ENCODE measurements at places on chromosomes 5 and 9. TPM values are rescaled to one million over a fixed set of nuclear protein-coding genes. Genes with fewer than 3 reads are reported as not detected.

Gene PCDHB4
- 0.06 TPM for total RNA-seq

Gene ARHGEF28
- total RNA-seq = 11.6 TPM

Gene BAAT
- 0.31 TPM for total RNA-seq

Gene CNTNAP3
- total RNA-seq = 8.0 TPM

Gene LCN10
- 0.14 TPM for total RNA-seq

Gene SLC34A1
- total RNA-seq = not detected

Gene C5
- 11.3 TPM for total RNA-seq

Gene NAA35
- total RNA-seq = 25.3 TPM

Gene BSPRY
- 0.07 TPM for total RNA-seq
